ENCODE measurements at places on chromosomes 3 and 15.

GRCh38 chr3:104987859-104988258 lies 378.9 kb upstream of the ALCAM start:
- peak; percentile 8 for DNase-seq

DNA sequence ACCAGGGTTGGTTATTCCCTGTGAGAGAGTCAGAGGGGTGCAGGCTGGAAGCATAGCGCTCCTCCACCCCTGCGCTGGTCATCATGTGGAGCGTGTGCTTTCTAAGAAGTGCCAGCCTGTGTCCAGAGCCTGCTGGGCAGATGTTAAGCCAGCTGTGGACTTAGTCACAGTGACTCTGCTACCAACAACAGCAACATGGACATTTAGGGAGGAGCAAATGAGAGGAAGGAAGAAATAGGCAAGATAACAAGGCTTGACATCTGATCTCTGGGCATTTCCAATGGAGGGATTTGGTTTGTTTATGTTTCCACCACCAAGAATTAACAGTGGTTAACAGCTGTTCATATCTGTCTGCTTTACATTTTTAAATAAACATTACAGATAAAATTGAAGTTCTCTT lies 36.4 kb upstream of the MYZAP start:
- no peak for DNase-seq

DNA sequence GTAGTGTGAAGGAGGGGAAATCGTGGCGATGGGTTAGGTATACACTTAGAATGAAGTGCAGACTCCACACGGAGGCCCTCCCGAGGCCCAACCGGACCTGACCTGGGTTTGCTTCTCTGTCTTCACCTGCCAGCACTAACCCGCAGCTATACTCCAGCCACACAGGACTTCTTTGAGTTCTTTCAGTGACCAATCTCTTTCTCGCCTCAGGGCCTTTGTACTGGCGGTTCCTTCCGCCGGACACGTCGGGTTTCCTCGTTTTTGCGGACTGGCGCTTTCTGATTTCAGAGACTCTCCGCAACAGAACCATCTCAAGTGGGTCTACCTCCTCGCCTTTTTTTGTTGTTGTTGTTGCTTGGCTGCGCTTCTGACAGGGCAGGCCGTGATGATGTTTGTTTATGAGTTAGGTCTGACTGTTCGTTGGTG lies at the start of gene NEIL1:
Gene NEIL1, plus strand, starts transcription at position 244 of the 426 bp plus-strand sequence. CDS start 1,867 bp downstream, outside the sequence.
- DNase-seq = no peak

DNA sequence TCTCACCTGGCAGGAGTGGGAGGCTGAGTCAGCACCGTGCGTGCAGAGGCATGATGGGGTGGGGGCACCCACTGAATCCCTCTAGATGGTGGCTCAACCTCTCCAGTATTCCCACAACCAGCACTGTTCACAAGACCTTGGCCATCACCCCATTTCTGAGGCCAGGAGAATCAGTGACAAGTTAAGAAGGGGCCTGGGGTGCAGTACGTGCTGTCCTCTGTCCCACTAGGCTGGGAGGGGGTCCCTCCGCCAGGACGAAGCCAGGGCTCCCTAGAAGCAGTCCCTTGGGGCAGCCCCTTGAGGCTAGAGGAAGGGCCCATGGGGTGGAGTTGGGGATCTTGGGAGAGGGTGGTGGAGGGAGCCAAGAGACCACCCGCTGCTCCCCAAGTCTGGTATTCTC lies 4.8 kb downstream of the MYL3 start:
- DNase-seq = no peak

GRCh38 chr15:94322141-94322540 lies 90.8 kb downstream of the MCTP2 start:
- DNase-seq = no peak

- DNase-seq = peak; percentile 70
These were observed 3.3 kb upstream of the CP start for GRCh38 chr3:149224736-149225594.

Data from fibroblast of mammary gland (primary cell).